ENCODE measurements at places on chromosomes 5 and 9.

GRCh38 chr5:126044931-126045565 is 378.2 kb upstream of the GRAMD2B start:
- no peak for DNase-seq

GRCh38 chr5:58275516-58275915 is 184.4 kb downstream of the PLK2 start:
- DNase-seq, result no peak

GRCh38 chr9:1458503-1458902 is 408.3 kb downstream of the DMRT2 start:
- peak; percentile 13 for DNase-seq

DNA sequence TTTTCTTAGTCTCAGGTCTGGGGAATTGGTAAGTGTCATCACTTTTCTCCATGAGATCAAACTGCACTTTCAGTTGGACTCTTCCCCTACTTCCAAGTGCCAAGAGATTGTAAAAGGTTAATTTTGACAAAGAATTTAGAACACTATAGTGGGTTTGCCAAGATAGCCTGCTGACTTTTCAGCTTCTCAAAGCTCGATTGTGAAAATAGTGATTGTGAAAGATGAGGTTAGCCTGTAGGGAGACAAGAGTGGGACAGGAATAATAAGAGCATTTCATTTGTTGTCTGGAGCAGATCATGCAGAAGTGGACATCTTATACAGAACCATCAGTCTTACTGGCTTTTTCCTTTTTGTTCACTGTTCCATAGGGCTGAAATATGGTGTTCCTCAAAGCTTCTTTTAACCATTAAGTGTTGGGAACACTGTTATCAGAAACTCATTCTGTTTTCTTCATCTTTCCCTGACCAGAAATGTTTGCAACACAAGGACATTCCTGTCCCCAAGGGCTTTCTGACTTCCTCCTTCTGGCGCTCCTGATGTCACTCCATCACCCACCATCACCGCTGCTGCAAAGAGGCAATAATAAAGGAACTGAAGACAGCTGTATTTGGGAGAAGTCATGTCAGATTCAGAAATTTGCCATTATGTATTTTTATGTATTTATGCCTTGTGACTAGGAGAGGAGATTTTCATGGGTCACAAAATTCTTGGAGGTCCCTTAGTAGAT is 11.6 kb upstream of the SPTAN1 start:
- DNase-seq, result no peak

DNA sequence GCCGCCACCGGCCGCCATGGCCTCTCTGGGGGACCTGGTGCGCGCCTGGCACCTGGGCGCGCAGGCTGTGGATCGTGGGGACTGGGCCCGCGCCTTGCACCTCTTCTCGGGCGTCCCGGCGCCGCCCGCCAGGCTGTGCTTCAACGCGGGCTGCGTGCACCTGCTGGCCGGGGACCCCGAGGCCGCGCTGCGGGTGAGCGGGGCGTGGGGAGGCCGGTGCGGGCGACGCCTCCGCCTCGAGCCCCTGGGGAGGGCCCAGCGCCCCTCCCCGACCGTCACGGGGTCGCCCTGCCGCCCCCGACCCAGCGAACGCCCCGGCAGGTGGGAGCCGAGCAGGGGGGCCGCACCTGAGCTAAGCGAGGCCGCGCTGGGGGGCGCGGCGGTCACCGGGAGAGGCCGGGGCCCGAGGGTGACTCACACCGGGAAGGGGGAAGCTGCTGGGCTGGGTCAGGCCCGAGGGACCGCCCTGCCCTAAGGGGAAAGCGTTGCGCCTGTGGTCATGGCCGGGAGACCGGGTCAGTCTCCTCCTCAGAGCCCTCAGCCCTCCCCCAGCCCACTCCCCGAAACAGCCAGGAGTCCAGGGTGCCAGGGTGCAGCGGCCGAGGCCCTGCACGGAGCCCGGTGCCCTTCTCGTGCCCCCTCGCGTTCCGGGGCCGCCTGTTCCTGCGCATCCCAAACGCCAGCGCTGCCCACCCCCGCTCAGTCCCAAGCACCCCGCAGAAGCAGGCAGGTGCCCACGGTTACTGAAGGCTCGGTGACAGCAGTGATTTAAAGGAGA is 510 bp downstream of the NOXA1 start:
- DNase-seq, result no peak

DNA sequence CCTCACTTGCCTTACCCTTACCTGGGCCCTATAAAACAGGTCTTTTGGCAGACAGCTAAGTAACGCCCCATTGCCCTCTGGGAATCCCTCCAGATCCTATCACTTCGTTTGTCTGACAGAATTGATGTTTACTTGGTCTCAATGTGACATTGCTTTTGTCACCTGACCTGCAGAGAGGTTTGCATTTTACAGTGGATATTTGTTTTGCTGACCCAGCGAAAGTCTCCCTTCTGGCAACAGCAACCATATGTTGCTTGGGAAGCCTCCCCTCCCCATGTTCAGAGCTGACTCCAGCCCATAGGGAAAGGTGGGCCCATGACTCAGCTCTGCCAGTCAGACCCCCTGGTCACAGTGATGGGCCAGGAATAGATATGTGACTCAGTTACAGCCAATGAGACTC is 54.0 kb upstream of the LARP1 start:
- no peak for DNase-seq

GRCh38 chr9:100591639-100592412 is 13.9 kb downstream of the CAVIN4 start:
- no peak for DNase-seq

DNA sequence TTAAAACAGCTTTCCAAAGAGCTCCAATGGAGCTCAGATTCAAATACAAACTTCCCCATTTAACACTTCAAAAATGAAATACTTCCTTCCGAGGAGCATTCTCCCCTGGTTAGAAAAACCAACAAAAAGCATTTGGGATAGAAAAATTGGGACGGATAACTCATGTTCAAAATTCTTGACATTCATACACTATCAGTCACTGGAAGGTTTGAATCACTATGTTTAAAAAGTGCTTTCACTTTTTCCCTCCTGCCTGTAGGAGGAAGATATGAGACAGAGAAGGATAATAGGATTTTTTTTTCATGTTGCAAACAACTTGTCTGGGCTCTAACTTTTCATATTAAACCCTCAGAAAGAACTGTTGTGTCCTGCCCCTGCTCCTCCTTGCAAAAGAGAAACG is 412.0 kb downstream of the ACTL7B start:
- no peak for DNase-seq

DNA sequence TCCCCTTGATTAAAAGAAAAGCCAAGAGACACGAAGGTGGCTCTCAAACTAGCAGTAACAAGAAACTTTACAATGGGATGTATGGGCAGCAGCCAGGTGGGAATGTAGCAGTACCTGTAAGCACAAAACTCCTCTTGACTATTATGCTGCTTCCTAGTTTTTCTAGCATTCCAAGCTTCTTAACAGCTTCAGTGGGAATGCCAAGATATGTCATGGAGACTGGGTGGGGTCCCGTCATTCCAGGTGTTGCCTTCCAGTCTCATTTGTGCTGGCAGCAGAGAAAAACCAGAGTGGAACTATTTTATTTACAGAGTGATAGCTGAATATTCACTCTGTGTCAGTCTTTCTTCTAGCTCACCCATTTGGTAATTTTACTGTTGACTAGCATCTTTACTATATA is 236.6 kb downstream of the ARL15 start:
- no peak for DNase-seq

GRCh38 chr9:104786293-104786692 is 22.4 kb downstream of the NIPSNAP3B start:
- DNase-seq, result no peak

GRCh38 chr9:130313103-130313858 is 47.7 kb downstream of the HMCN2 start:
- no peak for DNase-seq

GRCh38 chr9:110427497-110428104 is 89.9 kb upstream of the TXNDC8 start:
- DNase-seq, result no peak

DNA sequence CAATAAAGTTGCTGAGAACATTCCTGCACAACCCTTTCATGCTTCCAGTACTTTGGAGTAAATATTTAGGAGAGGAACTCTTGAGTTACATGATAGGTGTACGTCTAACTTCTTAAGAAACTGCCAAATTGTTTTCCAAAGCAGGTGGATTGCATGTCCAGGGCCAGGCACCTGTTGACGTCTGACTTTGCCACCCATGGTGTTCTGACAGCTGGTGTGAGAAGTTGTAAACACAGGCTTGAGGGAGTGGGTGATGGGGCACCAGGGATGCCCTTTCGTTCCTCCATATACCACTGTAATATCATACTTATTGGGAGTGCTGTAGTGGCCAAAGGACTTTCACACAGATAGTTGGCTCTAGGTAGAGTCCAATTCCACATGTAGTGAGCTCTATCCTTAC is 352.1 kb downstream of the GADD45G start:
- DNase-seq, result no peak

DNA sequence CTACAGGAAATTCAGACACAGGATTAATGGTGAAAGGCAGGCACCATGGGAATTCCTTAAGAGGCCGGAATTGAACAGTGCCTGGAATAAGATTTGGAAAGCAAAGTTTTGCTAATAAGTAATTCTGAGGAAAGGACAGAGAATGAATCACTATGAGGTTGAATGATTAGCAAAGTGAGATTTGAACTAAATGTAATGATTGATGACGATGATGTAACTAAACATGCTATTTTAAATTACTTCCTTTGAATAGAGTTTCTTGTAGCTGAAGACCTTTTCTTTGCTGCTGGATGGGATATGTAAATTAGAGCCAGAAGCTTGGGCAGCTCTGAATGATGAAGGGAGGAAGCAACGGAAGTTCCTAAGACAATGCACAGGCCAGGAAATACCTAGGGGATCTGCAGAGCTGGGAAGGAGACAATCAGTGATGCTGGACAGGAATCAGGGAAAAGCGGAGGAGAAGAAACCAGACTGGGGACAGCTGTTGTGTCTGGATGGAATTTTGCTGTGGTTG is 482.0 kb downstream of the PSAT1 start:
- no peak for DNase-seq

- DNase-seq, result no peak
Observed at GRCh38 chr5:56588636-56589480, 226.5 kb upstream of the MAP3K1 start.

DNA sequence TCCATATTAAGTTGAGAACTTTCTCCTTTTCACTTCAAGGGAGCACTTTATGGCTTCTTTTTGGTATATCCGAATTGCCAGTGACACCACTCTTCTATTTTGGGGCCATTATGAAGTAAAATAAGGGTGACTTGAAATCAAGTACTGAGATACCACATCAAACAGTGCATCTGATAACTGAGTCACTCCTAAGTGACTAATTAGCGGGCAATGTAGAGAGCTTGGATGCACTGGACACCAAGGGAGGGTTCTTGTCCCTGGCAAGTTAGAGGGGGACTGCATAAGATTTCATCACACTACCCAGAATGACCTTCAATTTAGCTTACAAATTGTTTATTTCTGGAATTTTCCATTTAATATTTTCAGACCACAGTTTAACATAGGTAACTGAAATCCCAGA is 813.9 kb upstream of the CDH10 start:
- DNase-seq, result no peak

DNA sequence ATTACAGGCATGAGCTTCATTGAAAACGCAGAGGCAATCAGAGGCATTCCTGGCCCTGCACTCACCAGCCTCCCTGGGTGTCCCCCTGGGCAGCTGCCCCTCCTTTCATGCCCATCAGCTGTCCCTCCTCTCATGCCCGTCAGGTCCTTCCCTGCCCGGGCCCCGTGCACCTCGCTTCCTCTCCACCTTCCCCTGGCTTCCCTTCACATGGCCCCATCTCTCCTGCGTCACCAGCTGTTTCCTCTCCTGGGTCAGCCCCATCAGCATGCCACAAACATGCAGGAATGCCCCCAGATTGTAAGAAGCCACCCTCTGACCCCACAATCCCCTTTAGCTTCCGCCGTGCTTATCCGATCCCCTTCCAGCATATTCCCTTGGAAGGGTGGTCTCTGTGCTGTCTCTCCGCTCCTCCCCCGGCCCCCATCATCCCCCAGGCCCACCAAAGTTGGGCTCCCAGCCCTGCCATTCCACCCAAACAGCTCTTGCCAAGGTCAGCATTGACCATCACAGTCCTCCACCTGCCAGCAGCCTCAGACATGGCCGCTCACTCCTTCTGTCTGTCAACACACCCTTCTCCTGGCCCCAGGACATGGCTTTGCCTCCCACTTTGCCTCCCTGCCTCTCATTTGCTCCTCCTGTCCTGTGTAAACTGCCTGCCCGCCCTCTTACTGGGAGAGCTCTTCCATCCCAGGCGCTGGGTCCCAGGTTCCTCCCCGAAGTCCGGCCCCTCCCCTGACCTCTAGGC is 98.6 kb upstream of the IER5L start:
- DNase-seq, result no peak

DNA sequence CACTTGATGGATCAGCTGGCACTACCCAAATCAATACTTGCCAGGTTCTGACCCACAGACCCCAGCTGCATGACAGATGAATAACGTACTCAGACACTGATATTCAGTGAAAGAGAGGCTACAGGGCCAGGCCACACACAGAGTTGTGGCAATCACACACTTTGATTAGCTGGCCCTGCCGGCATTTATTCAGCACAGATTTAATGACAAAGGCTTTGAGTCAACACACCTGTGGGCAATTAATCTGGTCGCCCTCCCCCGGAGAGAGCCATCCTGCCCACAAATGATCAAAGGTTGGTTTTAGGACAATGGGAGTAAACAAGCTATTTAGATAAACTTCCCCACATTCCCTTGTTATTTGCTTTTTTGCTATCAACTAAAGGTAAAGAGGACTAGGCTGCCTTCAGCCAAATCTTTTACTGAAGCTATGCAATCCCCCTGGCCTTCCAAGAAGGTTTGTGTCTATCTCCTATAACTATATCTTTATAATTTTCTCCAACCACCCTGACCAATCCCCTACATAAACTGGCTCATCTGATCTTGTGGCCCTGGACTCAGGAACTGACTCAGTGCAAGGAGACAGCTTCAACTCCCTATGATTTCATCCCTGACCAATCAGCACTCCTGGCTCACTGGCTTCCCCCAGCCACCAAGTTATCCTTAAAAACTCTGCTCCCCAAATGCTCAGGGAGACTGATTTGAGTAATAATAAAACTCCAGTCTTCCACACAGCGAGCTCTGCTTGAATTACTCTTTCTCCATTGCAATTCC is 12.7 kb upstream of the TRIM32 start:
- DNase-seq, result no peak

DNA sequence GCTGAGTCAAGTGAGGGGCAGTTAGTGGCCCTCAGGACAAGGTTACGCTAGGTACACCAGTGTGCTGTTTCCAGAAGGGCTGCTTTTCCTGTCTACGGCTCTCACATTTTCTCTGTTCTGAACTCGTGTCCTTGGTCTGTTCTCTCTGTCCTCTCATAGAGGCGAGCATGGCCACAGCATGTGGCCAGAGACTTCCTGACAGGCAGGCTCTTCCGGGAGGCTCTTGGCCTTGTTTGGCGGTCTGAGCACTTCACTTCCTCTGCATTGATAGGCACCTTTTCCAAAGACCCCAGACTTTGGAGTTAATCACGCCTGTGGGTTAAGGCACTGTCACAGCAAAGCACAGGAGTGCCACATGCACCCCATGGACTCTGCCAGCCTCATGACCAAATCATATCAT is 1.2 kb downstream of the CKMT2 start:
- DNase-seq, result no peak

- no peak for DNase-seq
Observed at GRCh38 chr9:79300068-79300467, 271.7 kb upstream of the TLE4 start.

- DNase-seq, result peak; percentile 49
Observed at GRCh38 chr9:113912816-113913215, 36.7 kb downstream of the ZNF618 start.

- DNase-seq, result no peak
Observed at GRCh38 chr9:30796764-30797163, 1587.7 kb upstream of the ACO1 start.
